Diencephalon (tissue), 1 donor: ENCODE measurements at places on chromosomes 7 and 10. TPM values are rescaled to one million over a fixed set of nuclear protein-coding genes. Genes with fewer than 3 reads are reported as not detected.

COL13A1 gene
- total RNA-seq: 1.8 TPM

ANKRD1 gene
- total RNA-seq: not detected

STOX1 gene
- total RNA-seq: 15.7 TPM

LEP gene
- total RNA-seq: not detected

PON1 gene
- 1.2 TPM for total RNA-seq

OPTN gene
- total RNA-seq: 90.7 TPM

TRIM50 gene
- not detected for total RNA-seq

OR6B1 gene
- total RNA-seq: not detected

ACSM6 gene
- total RNA-seq: not detected

NPTX2 gene
- total RNA-seq: 32.1 TPM

PURB gene
- total RNA-seq: 38.5 TPM

IKZF1 gene
- total RNA-seq: 3.7 TPM

CNNM1 gene
- total RNA-seq: 6.5 TPM

ANKRD61 gene
- 0.46 TPM for total RNA-seq

NEURL1 gene
- 33.4 TPM for total RNA-seq

NEUROG3 gene
- not detected for total RNA-seq

LRRC18 gene
- total RNA-seq: 0.23 TPM

SYCE1 gene
- total RNA-seq: 1.2 TPM

PNPLA8 gene
- total RNA-seq: 81.4 TPM

PRSS37 gene
- total RNA-seq: not detected

STAG3 gene
- 0.69 TPM for total RNA-seq

FKBP14 gene
- total RNA-seq: 11.1 TPM

CALHM1 gene
- 0.23 TPM for total RNA-seq

RPS24 gene
- total RNA-seq: 2,051 TPM

BLNK gene
- 0.23 TPM for total RNA-seq

MMRN2 gene
- total RNA-seq: 5.1 TPM

TLX1 gene
- not detected for total RNA-seq

SLC26A5 gene
- total RNA-seq: 0.46 TPM

C7orf33 gene
- not detected for total RNA-seq

CYP3A7 gene
- not detected for total RNA-seq

TMEM273 gene
- total RNA-seq: 2.1 TPM

LIPN gene
- total RNA-seq: not detected

ZPBP gene
- 0.92 TPM for total RNA-seq

HOXA5 gene
- not detected for total RNA-seq

CLDN15 gene
- total RNA-seq: 4.2 TPM

C10orf90 gene
- 1.2 TPM for total RNA-seq

FFAR4 gene
- total RNA-seq: 1.2 TPM

CALHM2 gene
- 2.5 TPM for total RNA-seq

PSD gene
- 108 TPM for total RNA-seq

C7orf57 gene
- total RNA-seq: 5.8 TPM

KCP gene
- total RNA-seq: 1.2 TPM

NKX1-2 gene
- 1.8 TPM for total RNA-seq

WDFY4 gene
- total RNA-seq: 1.6 TPM

KCNIP2 gene
- total RNA-seq: 17.1 TPM

OPN1SW gene
- total RNA-seq: not detected

OR2A5 gene
- total RNA-seq: not detected

TMEM270 gene
- not detected for total RNA-seq

CABCOCO1 gene
- total RNA-seq: 5.5 TPM

TMEM236 gene
- total RNA-seq: 0.23 TPM

CYP26C1 gene
- 0.23 TPM for total RNA-seq

EXOC6 gene
- 79.1 TPM for total RNA-seq
